Amniotic epithelial cell (primary cell): ENCODE measurements at places on chromosomes 7 and 10.

DNA sequence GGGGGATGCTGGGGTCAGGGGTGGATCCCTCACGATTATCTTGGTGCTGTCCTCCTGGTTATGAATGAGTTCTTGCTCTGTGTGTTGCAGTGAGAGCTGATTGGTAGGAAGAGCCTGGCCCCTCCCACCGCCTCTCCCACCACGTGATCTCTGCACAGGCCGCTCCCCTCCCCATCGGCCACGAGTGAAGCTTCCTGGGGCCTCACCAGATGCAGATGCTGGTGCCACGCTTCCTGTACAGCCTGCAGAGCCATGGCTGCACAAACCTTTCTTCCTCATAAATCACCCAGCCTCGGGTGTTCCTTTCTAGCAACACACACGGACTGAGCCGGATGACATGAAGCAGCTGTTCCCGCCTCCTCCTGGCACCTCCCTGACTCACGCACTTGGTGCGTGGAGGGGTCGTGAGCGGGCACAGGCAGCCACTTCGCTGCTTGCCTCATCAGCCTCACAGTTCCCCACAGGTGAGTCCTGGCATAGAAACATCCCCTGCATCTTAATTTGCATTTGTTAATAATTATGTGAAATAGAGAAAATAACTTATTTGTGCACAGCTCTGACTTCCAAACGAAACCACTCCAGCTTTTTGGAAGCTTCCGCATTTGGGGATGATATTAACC lies 210.8 kb downstream of the ADARB2 start:
- DNase-seq: no peak

- DNase-seq: no peak
Measured at GRCh38 chr10:126913316-126913715, 8.1 kb downstream of the DOCK1 start.

GRCh38 chr7:151260883-151261282 lies 12.4 kb upstream of the SMARCD3 start:
- no peak for DNase-seq

- DNase-seq: no peak
Measured at GRCh38 chr7:155741805-155742204, 70.5 kb downstream of the SHH start.

GRCh38 chr10:88853155-88853881 lies 1.7 kb upstream of the ANKRD22 start:
- no peak for DNase-seq

DNA sequence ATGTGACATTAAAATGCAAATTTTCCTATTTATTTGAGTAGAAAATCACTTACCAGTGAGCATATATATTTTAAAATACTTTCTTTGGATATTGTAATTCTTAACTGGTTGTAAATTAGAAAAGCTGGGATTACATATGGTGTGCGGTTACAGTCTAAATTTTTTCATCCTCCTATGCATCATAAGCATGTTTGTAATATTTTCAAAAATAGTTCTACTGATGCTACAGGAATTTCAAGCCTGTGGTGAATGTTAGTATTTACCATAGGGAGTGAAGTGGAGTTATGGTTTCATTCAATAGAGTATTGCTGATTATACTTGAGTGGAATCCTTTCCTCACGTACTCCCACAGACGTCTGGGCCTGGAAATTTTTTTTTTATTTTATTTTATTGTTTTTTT lies 34.6 kb upstream of the ST7 start:
- peak; percentile 73 for DNase-seq

DNA sequence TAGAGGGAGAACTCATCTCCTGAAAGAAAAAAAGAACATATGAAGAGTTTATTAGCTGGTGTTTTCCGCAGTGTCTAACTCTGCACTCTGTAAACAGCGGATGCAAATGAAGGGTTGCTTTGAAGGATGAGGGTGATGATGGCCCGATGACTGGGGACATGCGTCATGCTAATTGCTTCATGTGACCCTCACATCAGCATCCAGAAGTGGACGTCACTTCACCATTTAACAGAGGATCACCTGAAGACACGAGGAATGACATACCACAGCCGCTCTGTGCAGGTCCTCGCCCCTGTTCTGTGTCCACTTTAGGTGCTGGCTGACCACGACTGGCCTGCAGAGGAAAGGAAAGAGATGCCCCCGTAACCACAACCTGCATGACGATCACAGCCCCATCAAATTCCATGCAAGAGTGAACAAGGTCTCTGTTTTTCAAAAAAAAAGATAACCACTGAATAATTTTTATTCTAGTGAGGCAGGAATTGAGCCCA lies 82.9 kb downstream of the KLF6 start:
- DNase-seq: no peak

- DNase-seq: no peak
Measured at GRCh38 chr10:119714484-119714816, 11.4 kb upstream of the INPP5F start.

DNA sequence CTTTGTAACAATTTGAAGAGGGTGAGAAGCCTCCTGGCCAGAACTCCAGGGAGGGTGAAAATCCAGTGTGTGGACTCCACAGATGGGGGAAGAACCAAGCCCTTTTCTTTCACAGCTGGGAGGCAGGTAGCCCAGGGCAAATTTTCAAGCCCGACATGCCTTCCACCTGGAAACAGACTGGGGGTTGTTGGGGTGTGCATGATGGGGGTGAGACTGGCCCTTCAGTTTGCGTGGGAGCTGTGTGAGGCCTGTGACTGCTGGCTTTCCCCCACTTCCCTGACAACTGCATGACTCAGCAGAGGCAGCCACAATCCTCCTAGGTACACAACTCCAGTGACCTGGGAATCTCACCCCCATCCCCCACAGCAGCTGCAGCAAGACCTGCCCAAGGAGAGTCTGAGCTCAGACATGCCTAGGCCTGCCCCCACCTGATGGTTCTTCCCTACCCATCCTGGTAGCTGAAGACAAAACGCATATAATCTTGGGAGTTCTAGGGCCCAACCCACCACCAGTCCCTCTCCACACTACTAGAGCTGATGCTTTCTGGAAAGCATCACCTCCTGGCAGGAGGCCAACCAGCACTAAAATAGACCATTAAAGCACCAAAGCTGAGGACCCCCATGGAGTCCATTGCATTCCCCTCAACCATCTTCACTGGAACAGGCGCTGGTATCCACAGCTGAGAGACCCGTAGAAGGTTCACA lies 445.4 kb downstream of the TFEC start:
- DNase-seq: peak; percentile 28

DNA sequence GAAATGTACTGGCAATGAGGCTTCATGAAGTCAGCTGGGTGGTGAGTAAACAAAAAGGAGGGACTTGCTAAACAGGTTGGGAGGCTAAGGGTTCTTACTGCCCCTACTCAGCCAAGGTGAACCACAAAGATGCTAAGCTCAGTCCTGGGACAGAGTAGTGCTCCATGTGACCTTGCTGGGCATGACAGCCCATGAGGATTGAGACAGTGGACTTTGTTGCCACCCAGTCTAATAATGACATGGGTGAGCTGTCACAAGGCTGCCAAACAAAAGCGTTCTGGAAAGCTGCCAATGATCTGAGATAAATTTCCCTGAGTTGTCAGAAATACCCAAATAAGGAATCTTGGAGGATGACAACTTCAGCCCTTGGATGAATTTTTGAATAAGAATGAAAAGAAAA lies 75.2 kb downstream of the CLEC2L start:
- no peak for DNase-seq

DNA sequence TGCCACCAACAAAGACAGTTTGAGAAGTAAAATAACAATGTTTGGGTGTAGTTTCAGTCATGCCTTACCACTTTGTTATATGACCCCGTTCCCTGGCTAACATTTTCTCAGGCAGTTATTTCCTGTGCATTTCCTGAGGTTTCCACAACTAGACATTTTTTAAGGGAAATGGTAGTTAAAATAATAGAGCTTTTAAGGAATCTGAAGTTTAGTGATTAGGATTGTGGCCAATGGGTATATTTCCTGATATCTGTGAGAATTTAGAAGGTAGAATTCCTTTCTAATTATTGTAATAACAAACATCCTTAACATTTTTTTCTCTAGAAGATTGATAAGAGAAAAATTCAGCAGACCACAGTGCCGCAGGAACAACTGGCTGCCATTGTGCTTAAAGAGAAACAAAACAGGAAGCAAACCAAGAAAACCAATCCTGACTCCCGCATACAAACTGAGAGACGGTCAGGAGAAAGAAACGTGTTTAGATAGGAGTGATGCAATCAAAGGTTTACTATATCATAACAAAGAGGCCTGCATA lies 193.6 kb downstream of the MBL2 start:
- DNase-seq: peak; percentile 97

- no peak for DNase-seq
Measured at GRCh38 chr7:128082431-128082830, 51.2 kb upstream of the LRRC4 start.

DNA sequence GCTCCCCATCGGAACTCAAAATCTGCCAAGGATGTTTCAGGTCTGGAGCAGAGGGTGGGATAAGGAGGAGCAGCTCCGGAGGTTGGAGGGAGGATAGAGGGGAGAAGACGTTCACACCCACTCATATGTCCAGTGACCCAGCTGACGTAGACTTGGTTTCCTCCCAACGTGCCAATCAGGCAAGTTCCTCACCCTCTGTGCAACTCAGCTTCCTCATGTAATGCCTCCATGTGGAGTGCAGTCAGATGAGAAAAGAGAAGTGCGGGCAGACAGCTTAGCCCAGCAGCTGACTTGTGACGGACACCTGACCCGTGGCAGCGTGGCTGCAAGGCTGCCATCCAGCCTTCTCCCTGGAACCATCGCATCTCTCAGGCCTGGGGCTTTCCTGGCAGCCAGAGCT lies 86.8 kb downstream of the NPTX2 start:
- no peak for DNase-seq

GRCh38 chr7:129462420-129462819 lies 28.2 kb downstream of the STRIP2 start:
- no peak for DNase-seq

DNA sequence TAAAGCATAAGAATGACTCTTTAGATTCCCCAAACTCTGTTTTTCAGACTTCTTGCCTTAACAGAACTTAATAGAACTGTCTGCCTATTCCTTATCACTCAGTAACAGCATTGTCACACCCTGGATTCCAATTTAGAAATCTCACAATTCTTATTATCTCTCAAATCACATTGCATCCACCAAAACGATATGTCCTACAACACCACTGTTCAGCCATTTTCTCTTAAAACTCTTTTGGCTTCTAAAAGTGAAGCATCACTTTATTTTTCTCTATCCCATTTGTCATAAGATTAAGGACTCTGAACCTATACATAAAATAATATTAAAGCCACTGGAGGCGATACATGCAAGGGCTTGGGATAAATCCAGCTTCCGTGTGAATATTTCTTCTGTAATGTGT lies 1.2 kb upstream of the CPED1 start:
- DNase-seq: no peak

DNA sequence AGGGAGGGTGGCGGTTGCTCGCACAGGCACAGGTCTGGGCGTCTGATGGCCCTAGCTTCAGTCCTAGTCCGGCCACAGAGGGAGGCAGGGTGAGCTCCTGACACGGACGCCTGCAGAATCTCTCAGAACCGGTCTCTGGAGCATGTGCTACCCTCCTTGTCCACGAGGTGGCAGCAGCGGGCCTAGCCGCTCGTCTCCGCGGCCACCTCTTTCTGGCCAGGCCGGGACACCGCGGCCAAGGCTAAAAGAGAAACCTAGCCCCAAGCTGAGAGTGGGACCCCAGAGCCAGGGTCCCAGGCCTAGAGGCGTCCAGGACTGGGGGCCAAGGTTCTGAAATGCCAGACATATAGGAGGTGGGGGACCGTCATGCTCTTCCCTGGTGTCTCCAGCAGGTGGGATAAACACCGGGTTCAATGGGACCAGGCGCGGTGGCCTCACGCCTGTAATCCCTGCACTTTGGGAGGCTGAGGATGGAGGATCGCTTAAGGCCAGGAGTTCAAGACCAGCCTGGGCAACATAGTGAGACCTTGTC lies 3.2 kb upstream of the LAT2 start:
- DNase-seq: peak; percentile 37

GRCh38 chr7:69889338-69889975 lies 291.2 kb downstream of the AUTS2 start:
- no peak for DNase-seq

GRCh38 chr10:27736396-27736795 lies 9.2 kb downstream of the MKX start:
- DNase-seq: no peak

DNA sequence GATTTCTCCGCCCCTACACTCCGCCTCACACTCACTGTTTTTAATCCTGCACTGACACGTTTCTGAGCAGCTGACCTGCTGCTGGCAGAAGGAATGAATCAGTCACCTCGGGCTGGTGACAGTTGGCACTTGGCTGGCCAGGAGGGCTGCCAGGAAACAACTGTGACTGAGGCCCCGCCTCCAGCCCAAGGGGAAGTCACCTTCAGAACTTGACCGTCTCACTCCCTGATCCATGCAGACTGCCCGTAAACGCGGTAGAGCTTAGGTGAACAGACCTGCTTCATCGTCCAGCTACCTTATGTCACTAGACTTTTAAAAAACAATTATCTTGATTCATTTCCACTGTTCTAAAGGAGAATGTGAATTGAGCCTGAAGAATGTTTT lies 107.5 kb downstream of the DOCK1 start:
- DNase-seq: no peak

DNA sequence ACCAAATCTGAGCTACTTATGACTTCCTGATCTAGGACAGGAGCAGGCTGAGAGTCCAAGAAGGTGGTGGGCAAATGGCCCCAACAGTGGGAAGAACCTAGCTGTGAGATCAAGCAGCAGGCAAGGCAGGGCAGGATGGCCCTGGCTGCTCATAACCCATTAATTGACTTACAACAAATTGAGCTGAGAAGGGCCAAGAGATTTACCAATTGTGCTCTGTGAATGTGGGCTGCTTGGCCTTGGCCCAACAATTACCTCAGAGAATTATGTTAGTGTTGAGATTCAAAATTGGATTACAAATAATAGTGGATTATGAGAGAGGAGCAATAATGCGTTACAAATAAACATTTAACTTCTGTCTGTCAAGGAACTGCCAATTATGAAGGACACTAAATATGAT lies 956.5 kb downstream of the KCNMA1 start:
- no peak for DNase-seq

DNA sequence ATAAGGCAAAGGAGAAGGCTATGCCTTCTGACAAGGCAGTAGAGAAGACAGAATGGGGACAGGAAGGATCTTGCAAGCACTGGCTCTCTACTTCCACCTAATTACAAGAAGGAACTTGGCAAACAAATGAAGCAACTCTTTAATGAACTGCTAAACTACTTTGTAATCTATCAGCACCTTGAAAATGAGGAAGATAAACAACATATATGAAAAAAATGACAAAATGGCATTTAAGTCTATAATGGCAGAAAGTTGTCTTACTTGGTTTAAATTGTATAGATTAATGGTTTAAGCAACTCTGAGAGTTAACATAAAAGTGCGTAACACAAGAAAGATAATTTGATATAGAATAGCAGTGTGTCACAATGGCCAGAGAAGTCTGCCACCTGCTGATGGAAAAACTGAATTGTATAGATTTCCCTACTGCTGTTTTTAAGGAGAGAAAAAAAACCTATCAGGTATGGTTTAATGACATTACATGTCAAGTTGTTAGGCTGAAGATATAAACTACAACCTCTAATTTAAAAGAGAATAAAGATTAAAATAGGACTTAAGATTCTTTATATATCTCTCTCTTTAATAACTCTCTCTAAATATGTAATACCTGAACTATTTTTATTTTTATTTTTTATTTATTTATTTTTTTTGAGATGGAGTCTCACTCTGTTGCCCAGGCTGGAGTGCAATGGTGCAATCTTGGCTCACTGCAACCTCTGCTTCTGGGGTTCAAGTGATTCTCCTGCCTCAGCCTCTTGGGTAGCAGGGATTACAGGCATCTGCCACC lies 11.8 kb downstream of the NT5C3A start:
- DNase-seq: peak; percentile 52
